ENCODE measurements at places on chromosomes 13 and 19.
A peak's percentile ranks its signal among the peaks of the same experiment; 100 is the strongest.

DNA sequence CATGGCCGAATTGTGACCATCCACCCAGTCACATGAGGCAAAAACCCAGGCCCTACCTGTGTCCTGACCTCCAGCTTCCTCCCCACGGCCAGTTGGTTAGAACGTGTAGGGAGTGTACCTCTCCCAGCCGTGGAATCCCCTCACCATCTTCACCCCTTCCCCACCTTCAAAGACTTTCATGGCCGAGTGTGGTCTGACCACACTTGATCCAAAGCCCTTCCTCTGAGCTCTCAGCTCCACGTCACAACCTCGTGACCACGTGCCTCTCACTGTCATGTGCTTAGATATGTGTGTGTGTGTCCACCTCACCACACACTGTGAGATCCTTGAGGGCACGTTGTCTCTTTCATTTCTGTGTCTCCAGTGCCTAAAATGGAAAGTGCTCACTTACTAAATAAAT is 48.6 kb upstream of the UBE2L5 start:
- no peak for DNase-seq

GRCh38 chr19:14968247-14968646 is 11.4 kb downstream of the SLC1A6 start:
- DNase-seq, result no peak

- no peak for DNase-seq
Measured at GRCh38 chr19:8575467-8575997, 1.7 kb downstream of the MYO1F start.

DNA sequence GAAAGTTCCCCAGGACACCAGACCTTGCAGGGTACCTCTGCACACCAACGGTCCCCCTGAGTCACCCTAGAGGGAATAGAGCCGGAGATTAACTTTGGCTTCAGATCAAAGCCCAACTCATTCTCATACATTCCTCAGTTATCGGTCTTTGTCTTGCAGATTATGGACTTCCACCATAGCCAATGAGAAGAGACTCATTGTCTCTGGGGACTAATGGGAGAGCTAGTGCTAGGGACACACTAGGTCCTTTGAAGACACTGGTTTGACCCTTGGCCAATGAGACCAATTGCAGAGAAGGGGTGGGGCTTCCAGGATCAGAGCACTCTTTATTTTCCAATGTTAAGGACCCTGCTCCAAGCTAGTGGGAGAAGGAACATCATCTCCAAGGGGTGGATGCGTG is 6.1 kb downstream of the KLK7 start:
- DNase-seq, result no peak

GRCh38 chr13:25018729-25019115 is 77.2 kb upstream of the PABPC3 start:
- no peak for DNase-seq

DNA sequence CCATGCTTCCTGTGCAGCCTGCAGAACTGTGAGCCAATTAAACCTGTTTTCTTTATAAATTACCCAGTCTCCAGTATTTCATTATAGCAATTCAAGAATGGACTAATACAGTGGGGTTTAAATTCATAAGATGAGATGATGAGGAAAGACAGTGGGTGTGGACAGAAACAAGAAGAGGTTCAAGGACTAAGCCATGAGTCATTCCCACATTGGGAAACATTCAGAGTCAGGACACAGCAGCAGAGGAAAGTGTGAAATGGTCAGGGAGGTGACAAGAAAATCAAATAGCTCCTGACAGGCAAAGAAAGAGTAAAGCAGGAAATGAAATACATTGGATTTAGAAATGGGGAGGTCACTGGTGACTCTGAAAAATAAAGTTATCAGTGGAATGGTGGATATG is 9.1 kb downstream of the ZNF841 start:
- DNase-seq, result no peak

- no peak for DNase-seq
Measured at GRCh38 chr13:79407349-79407979, 1.4 kb upstream of the RBM26 start.

- DNase-seq, result no peak
Measured at GRCh38 chr13:31919971-31920726, 111.4 kb upstream of the FRY start.

GRCh38 chr19:47229676-47230053 is 1.3 kb downstream of the BBC3 start:
- no peak for DNase-seq

DNA sequence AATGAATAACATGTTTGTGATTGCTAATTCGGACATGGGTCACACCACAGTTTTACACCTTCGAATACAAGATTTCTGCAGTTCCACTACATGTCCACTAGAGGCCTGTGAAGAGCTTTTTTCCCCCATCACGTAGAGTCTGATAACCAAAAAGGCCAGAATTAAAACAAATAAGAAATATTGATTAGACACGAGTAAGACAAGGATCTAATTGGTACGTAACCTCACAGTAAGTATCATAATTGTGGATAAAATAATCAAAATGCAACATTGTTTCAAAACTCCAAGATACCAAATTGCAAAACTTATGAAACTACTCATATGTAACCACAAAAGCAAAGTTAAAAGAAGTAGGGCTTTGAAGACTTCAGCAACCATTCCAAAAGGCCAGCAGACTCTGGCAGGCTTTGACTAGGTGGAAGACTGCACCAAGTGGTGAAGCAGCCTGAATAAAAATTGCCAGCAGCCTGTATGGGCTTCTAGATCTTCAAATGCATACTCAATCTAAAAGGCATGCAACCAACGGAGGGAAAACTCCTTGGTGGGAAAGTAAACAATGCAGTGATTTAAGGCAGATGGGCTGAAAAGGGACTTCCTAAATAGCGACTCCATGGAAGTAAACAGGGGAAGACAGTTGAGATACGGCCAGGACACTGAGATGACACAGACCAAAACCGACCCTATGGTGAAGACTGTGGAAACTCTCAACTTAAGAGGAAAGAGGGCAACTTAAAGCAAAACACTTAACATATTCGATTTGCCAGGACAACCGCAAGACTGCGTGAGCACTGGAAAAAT is 56.7 kb downstream of the STARD13 start:
- DNase-seq, result no peak

- DNase-seq, result no peak
Measured at GRCh38 chr19:31073485-31074198, 275.6 kb downstream of the TSHZ3 start.

- no peak for DNase-seq
Measured at GRCh38 chr13:48562296-48563066, 29.6 kb upstream of the RCBTB2 start.

- no peak for DNase-seq
Measured at GRCh38 chr13:112256716-112257494, 119.2 kb upstream of the SPACA7 start.

GRCh38 chr13:44223770-44224444 is 149.7 kb upstream of the SERP2 start:
- DNase-seq, result no peak

GRCh38 chr19:1531587-1531986 is 7.7 kb downstream of the PLK5 start:
- no peak for DNase-seq

- peak; percentile 27 for DNase-seq
Measured at GRCh38 chr13:97567510-97568243, 133.7 kb downstream of the RAP2A start.

DNA sequence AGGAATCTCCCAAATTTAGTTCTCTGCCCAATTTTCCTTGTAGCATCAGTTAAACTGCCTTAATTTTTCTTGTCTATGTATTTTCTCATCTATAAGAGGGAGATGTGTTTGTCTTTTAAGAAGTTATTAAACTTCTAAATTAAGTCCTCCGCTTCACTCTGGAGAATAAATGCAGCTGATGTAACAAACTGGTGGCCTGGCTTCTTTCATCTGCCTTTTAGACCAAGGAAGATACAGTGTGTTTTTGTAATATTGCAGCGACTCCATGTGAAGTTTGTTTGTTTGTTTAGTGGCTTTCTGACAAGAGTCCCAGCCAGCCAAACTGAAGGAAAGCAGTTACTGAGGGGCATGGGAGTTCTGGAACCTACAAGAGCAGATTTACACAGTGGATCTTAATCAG is 56.4 kb downstream of the KLF12 start:
- no peak for DNase-seq

GRCh38 chr13:104809483-104809882 is 1726.0 kb downstream of the EFNB2 start:
- no peak for DNase-seq

- no peak for DNase-seq
Measured at GRCh38 chr13:30779608-30780007, 44.3 kb downstream of the ALOX5AP start.

DNA sequence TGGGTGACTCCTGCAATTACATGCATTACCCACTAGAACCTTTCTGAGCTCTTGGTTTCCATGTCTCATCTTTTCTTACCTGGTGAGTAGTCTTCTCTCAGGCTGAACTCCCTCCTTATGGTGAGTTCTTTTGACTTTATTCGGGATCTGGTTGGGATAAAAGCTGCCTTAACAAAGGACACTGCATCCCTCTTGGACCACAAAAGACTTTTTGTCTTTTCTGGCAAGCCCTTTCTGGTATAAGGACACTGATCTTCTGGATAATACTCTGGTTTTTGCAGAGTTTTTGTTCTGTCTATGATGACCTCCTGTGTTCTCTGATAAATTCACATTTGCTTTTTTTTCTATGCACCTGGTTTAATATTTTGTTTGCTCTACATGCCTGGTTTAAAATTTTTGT is 66.7 kb downstream of the SLITRK1 start:
- no peak for DNase-seq

- no peak for DNase-seq
Measured at GRCh38 chr19:5184930-5185329, 155.7 kb downstream of the PTPRS start.

- DNase-seq, result no peak
Measured at GRCh38 chr19:52923778-52924593, 758 bp upstream of the ZNF888 start.

- no peak for DNase-seq
Measured at GRCh38 chr13:113171250-113172125, 13.0 kb downstream of the PROZ start.

GRCh38 chr19:48746110-48746509 is 599 bp downstream of the IZUMO1 start:
- DNase-seq, result no peak

DNA sequence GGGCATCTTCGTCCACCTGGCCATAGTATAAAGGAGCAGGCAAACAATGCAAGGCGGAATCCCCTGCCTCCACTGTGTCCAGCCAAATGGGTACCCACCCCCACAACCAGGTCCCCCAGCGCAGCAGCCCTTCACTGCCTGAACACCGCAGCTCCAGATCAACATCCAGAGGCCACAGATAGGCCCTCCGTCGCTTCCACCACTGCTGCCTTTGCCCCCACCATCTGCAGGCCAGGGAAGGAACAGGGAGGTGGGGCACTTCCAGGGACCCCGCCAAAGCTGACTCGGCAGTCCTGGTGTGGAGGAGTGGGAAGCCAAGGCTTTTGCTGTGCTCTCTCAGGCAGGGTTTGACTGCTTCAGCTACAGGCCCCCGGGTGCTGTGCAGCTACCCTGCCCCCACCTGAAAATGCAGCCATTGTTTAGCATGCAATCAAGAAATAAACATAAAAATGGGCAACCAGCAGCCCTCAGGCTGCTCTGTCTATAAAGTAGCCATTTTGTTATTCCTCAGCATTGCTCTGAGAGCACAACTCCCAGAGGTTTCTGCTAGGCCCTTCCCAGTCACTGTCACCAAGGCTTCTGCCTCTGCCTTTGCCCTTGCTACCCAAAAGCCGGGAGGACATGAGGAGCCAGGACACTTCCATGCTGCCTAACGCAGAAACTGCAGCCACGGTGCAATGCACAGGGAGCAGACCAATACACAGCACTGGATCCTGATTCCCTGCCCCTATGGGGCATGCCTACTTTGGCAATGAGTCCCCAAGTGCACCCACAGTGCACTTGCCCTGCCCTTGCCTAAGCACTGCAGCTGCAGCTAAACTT is 733.2 kb upstream of the KLHL1 start:
- no peak for DNase-seq

- no peak for DNase-seq
Measured at GRCh38 chr19:51274049-51274770, 23.3 kb downstream of the SIGLECL1 start.

DNA sequence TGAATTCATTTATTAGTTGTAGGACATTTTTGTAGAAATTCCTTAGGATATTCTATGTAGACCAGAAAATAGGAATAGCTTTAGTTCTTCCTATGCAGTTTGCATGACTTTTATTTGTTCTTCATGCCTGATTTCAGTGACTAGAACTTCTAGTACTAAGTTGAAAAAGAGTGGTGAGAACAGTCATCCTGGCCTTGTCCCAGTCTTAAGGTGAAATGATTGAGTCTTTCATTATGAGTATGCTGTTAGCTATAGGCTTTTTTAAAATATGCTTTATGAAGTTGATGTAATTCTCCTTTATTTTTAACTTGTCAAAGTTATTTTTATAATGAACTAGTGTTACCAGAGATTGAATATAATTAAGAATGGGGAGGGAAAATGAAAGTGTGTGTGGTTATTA is 690.1 kb upstream of the KLHL1 start:
- no peak for DNase-seq

GRCh38 chr19:29387586-29387985 is 138.2 kb upstream of the VSTM2B start:
- no peak for DNase-seq

DNA sequence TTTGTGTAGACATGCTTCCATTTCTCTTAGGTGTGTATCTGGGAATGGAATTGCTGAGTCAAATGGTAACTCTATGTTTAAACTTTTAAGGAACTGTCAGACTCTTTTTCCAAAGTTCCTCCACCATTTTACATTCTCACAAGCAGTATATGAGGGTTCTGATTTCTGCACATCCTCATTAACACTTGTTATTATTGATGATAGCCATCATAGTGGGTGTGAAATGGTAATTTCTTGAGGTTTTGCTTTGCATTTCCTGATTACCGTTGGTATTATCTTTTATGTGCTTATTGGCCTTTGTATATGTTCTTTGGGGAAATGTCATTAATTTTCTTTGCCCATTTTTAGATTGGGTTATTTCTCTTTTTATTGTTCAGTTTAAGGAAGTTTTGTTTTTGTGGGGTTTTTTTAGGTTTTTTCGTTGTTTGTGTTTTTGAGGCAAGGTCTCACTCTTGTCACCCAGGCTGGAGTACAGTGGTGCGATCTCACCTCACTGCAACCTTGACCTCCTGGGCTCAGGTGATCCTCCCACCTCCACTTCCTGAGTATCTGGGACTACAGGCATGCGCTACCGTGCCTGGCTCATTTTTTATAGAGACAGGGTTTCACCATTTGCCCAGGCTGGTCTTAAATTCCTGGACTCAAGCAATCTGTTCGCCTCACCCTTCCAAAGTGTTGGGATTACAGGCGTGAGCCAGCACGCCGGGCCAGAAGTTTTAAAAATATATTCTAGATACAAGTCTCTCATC is 34.3 kb downstream of the NAA16 start:
- DNase-seq, result no peak

All from HuH-7.5 (cell line).